ENCODE measurements at places on chromosomes 7 and 10. TPM values are rescaled to one million over a fixed set of nuclear protein-coding genes. Genes with fewer than 3 reads are reported as not detected.

- DNase-seq = no peak
Measured at GRCh38 chr7:104371216-104371979, 43.0 kb downstream of the LHFPL3 start.

The ATP6V1F gene
- 192 TPM for total RNA-seq

GRCh38 chr10:62733654-62734293 is 70.7 kb upstream of the ADO start:
- DNase-seq = no peak

DNA sequence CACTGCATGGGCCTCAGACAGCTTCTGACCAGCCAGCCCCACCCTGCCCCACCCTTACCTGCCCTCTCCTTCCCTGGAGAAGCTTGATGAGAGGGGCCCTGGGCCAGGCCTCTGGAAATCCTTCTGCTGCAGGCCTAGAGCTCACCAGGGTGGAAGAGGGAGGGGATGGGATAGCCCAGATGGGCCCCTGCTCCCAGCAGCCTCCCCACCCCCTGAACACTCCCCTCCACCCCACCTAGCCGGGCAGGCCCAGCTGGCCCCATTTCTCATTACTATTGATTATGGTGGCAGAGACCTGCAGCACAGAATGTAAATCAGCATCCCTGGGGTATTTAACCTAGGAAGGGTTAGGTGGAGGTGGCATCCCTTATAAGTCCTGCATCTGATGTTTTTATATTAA is 11.6 kb upstream of the RET start:
- DNase-seq = no peak

DNA sequence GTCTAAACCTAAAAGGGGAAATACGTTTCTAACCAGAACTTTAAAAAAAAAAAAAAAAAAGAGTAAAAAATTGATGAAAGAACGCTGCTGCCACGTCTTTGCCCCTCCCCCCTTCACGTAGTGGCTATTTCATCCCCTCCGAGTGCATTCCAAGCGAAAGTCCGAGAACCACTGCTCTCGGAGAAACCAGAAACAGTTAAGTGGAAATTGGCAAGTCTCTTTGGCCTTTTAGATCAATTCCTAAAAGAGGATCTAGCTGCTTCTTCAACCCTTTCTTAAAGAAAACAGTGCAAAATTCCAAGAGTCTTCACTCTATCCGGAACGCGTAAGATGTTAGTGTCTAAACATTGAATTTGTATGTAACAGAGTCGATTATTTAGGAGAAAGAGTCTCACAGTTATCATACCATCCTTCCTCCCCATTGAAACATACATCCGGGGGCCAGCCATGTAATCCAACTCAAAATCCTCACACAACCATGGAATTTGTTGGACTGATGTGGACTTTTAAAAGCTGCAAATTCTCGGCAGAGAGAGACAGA is 1.1 kb downstream of the P4HA1 start:
- peak; percentile 74 for DNase-seq

- DNase-seq = no peak
Measured at GRCh38 chr7:12490107-12490688, 80.3 kb upstream of the SCIN start.

The EMX2 gene
- total RNA-seq = not detected

GRCh38 chr7:139403601-139404000 is 43.9 kb downstream of the LUC7L2 start:
- no peak for DNase-seq

GRCh38 chr7:8781166-8781565 is 347.8 kb downstream of the NXPH1 start:
- DNase-seq = no peak

The KCND2 gene
- 0.23 TPM for total RNA-seq

DNA sequence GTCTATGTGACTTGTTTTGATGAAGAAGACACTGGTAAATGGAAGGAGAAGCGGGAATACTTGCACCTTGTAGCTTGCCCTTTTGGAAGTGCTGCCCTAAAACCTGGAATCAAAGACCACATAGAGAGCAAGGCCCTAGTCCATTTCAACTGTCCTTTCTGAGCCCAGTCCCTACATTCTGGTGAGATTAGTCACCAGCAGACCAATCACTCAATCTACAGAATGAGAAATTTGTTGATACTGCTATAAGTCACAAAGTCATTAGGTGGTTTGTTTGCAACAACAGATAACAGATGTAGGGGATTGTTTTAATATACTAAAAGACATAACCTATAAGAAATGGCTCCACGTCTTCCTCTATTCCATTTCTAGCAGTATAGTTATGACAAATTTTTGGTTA is 33.6 kb downstream of the WASL start:
- no peak for DNase-seq

DNA sequence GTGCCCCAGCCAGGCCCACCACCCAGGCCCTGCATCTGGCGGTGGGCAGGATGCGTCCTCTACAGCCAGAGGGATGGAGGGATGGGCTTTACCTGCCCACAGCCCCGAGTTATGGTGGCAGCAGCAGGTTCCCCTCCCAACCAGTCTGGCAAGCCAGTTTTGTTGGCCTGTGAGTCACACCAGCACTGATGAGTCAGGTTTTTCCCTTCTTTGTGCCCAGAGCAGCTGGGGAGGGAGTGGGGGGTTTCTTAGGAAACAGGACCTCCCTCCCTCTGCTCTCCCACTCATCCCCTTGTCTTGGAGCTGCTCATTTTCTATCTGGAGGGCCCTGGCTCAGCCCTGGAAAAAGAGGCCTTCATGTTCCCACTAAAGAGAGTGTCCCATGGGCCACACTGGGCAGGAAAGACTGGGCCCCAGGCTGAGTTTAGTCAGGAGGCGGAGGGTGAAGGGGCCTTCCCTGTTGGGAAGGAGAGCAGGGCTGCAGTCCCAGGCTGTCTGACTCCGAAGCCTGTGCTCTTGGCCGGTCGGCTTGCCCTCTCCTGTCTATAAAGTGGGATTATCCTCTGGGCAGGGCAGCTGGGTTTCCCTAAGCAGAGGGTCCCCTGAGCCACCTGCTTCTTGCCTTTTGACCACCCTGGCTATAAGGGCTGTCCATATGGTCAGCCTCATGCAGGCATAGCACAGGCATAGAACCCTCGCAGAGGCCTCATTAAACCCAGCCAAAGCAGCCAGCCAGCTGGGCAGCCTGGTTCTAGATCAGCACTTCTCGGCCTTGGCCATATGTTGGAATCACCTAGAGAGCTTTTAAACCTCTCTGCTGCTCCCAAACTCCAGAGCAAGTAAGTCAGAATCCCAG is 30.2 kb upstream of the ANKRD2 start:
- DNase-seq = no peak

- DNase-seq = no peak
Measured at GRCh38 chr10:86649471-86650150, 4.7 kb upstream of the OPN4 start.

DNA sequence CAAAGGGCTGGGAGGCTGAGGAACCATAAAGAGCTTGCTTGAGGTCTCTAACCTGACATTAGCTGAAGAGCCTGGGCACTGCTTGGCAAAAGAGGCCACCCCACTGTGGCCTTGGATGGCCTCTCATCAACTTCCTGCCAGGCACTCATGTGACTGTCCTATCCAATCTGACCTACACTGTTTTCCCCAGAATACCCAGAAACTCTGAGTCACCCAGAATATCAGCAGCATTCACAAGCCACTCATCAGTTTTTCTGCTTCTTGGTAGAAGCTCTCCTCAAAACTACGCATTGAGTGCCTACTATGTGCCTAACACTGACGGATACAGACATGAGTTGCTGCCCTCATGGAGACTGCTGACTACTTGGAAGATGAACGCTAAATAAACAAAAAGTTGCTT is 4.1 kb upstream of the NT5C2 start:
- no peak for DNase-seq

DNA sequence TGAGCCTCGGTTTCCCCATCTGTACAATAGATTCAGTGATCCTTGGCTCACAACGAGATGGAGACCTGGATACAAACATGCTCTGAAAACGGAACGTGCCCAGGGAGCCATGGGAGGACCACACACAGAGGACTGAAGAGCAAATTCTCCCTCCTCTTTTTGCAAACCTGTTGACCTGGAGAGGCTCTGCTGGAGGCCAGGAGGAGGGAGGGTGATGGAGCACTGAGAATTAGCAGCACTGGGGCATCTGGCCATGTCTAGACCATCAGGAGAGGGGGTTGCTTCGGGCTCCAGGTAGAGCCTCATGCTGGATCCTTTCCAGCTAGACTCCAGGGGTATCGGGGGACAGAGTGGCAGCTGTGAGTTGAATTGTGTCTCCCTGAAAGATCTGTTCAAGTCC is 97.4 kb upstream of the GPR26 start:
- no peak for DNase-seq

The VWA2 gene
- total RNA-seq = 9.5 TPM

DNA sequence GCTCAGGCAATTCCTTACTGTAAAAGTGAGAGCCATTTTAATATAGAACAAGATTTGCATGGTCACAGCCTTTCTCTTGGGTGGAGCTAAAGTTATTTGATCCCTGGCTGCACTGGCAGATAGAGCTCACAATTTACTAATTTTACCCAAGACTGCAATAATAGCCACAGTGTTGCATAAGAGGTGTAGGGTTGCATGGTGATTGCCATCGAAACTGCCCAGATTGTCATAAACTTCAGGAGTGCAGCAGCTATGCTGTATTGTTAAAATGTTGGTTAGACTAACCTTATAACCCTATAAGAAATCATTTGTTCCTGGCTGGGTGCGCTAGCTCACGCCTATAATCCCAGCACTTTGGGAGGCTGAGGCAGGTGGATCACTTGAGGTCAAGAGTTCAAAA is 50.0 kb downstream of the VCL start:
- DNase-seq = no peak

- no peak for DNase-seq
Measured at GRCh38 chr7:27661811-27662489, 733 bp downstream of the HIBADH start.

- DNase-seq = no peak
Measured at GRCh38 chr7:69832356-69832755, 234.1 kb downstream of the AUTS2 start.

DNA sequence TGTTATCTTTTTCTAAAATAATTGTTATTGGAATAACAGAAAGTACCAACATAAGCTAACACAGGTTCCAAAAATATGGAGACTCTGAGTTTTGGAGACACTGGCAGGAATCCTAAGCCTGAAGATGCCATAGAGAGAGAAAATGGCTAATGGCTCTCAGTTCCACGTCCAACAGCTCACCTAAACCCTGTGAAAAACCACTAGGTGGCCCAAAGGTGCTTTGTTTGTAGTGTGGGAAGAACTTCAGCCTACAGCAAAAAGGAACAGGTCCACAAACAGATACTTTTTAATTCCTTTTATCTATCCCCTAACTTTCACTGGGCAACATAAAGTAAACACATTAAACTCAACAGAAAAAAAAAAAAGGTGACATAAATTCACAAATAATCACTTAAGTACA is 272.3 kb downstream of the SEMA3D start:
- DNase-seq = no peak

GRCh38 chr10:101670635-101671034 is 24.3 kb downstream of the FBXW4 start:
- DNase-seq = no peak

- DNase-seq = no peak
Measured at GRCh38 chr7:38367301-38367890, 94.0 kb upstream of the TARP start.

GRCh38 chr10:97887399-97887798 is 37.8 kb downstream of the GOLGA7B start:
- DNase-seq = no peak

The BAIAP2L1 gene
- total RNA-seq = 31.8 TPM

DNA sequence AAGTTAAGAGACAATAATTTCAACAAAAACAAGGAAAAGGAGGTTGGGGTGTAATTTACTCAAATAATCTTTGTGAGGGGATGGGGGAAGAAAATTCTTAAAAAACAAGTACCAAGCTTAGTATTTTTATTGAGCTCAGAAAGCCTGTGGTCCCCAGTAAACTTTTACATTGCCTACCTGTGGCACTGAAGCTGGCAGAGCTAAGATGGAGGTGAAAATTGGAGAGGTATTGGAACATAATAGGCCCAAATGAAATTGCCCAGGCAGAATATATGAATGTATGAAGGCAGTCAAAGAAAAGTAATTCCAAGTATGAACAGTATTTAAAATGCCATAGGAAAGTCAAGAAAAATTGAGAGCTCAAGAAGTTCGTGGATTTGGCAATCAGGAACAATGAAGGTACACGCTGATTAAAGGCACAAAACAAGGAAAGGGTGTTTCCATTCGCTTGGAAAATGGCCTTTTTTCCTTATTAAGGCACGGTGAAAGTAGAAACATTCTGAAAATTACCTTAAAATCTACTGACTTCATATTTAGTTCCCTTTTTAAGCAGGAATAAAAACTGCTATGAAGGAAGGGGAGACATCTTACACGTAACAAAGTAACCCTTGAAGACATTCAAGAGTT is 3.4 kb upstream of the KMT2E start:
- no peak for DNase-seq

The HOXA10 gene
- 0.42 TPM for total RNA-seq

DNA sequence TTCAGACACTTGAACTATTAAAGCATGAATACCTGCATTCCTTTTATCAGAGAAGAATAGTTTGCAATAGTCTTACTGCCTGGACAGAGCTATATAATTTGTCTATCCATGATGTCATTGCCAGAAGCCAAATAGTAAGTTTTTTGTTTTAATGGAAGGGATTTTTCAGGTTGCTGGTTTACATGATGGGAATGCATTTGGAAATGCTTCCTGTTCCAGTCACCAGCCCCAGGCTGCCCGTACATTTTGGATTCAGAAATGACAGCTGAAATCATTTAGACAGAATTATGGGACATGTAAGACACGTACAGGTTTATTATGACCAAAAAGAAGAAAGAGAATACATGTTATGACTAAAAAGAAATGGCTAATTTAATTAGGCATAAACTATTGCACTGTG is 293.1 kb downstream of the CDK14 start:
- DNase-seq = no peak
